ENCODE measurements at places on chromosomes 6 and 20.

- no peak for DNase-seq
Observed at GRCh38 chr20:59578436-59579403, 25.6 kb upstream of the PHACTR3 start.

- DNase-seq, result no peak
Observed at GRCh38 chr6:39239527-39240154, 10.4 kb upstream of the KCNK5 start.

- DNase-seq, result no peak
Observed at GRCh38 chr6:106273087-106273486, 52.5 kb downstream of the ATG5 start.

DNA sequence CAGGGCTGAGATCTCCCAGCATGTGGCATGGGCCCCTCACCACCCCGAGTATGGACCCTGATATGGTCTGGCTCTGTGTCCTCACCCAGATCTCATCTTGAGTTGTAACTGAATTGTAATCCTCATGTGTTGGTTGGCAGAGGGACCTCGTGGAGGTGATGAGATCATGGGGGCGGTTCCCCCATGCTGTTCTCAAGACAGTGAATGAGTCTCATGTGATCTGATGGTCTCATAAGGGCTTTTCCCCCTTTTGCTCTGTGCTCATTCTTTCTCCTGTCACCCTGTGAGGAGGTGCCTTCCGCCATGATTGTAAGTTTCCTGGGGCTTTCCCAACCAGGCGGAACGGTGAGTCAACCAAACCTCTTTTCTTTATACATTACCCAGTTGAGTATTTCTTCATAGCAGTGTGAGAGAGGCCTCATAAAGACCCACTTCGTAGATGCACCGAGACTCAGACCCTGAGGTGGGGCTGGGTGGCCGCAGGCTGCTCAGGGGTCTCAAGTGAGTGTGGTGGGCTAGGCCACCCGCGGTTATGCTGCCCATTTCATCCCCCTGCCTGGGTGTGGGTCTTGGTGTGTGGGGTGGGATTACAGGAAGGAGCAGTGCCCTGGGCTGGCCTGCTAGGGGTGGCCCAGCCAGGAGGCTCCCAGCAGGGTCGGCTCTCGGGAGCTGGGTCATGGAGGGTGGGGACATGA is 26.2 kb upstream of the GATA5 start:
- no peak for DNase-seq

- DNase-seq, result no peak
Observed at GRCh38 chr6:125346926-125347563, 45.3 kb upstream of the HDDC2 start.

GRCh38 chr6:39958947-39959346 is 24.7 kb upstream of the MOCS1 start:
- no peak for DNase-seq

DNA sequence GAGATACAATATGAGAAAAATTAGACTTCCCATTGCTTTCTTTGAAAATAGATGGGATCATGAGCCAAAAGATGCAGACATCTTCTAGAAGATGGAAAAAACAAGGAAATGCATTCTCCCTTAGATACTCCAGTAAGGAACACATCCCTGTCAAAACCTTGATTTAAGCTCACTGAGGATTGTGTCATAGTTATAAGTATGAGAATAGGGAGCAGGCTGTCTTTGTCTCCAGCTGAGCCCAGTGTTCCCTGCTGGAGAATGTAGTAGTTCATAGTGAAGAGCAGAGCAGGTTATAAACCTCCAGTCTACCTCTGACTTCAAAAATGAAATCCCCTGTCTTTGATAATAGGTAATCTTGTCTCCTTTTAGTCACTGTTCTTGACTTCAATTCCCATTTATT is 589.9 kb downstream of the PHF3 start:
- no peak for DNase-seq

DNA sequence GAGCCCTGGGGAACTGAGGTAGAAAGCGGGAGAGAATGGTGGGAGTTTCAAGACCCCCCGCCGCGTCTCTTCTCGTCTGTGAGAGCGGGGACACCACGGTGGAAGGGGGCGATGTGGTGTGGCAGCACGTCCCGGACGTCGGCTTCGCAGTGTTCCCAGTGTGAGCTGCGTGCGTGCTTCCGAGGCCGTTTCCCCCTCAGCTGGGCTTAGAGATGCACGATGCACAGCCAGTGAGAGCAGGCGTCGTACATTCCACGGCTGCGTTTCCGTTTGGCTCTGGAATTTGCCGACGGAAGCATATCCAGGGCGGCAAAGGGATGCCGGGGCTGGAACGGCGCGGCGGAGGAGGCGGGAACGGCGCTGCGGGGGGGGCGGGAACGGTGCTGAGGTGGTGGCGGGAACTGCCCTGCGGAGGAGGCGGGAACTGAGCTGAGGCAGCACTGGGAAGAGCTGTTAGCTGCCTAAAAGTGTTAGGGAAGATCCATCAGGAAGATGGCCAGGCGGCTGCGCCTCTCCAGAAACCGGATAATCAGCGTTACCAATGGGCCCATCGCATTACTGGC is 37.7 kb downstream of the KIF25 start:
- no peak for DNase-seq

GRCh38 chr6:105867821-105868220 is 218.3 kb upstream of the PRDM1 start:
- DNase-seq, result no peak

DNA sequence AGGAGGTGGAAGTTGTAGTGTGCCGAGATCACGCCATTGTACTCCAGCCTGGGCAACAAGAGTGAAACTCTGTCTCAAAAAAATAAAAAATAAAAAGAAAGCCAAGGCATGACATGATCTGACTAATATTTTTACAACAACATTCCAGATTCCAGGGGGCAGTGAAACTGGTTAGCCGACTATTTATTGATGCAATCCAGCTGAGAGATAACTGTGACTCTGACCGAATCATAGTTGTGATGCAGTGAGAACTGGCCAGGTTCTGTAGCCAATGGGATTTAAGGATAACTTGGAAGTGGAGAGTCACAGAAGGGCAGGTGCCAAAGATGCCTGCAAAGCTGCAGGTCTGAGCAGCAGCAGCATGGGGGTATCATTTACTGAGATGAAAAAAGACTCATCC is 82.9 kb upstream of the TSHZ2 start:
- no peak for DNase-seq

GRCh38 chr6:85660181-85660611 is 17.5 kb upstream of the SYNCRIP start:
- DNase-seq, result no peak

- DNase-seq, result no peak
Observed at GRCh38 chr6:148866657-148867268, 119.9 kb downstream of the UST start.

- DNase-seq, result no peak
Observed at GRCh38 chr20:25246182-25246999, 1.5 kb upstream of the PYGB start.

DNA sequence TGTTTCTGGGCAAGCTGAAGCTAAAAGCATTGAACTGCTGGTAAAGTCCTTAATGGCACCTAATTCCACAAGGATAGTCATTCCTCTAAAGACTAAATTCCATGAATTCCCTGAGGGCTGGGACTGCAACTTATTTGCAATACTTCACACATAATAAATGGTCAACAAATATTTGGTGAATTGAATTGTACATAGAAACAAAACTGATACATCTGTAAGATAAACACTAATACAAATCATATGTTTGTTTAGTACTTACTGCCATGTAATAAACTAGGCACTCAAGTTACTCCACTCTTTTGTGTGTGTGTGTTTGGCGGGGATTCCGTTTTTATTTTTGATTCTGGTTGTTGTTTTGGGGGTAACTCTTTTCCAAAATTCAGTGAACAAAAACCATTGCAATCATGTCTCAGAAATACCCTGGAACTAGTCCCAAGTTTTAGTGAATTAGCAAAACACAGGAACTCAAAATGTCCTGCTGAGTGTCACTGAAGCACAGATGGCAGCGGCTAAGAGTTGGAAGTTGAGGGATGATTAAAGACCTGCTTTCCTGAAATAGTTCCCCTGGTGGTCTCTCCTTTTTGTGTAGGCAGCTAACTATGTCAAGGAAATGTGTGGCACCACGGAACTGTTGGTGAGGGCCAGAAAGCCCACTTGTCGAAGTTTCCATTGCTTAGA is 74.8 kb upstream of the SNRPB2 start:
- no peak for DNase-seq

GRCh38 chr20:50252701-50253100 is 62.1 kb downstream of the CEBPB start:
- DNase-seq, result no peak

DNA sequence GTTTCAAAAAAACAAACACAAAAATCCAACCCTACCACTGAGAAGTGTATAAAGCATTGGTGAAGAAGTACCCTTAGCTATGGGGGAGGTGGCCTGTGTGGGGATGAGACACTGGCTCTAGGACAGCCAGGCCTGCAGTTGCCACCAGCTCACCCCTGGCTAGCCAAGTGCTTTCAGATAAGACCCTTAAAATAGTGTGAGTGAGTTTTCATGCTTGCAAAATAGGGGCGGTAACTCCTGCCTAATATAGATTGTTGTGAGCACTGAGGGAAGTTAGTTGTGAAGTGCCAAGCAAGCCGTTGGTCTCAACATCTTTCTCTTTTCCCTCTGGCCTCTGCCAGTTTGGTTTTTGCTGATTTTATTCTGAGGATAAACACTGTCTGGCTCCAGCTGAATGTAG is 11.3 kb downstream of the PPP1R3G start:
- DNase-seq, result no peak

DNA sequence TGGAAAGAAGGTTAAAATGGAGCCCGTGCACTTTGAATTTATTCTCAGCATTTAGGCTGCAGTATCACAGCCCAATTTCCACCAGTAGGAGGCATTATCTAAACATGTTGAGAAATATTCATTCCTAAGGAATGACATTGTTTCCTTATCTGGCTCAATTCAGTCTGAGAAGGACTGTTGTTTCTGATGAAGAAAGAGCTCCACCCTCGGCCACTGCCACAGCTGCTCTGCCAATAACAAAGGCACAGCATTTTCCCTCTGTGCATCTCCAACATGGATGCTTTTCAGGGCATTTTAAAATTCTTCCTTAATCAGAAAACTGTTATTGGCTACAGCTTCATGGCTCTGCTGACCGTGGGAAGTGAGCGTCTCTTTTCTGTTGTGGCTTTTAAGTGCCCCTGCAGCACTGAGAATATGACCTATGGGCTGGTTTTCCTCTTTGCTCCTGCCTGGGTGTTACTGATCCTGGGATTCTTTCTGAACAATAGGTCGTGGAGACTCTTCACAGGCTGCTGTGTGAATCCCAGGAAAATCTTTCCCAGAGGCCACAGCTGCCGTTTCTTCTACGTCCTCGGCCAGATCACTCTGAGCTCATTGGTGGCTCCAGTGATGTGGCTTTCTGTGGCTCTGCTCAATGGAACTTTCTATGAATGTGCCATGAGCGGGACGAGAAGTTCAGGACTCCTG is at the start of gene CALHM5:
Gene CALHM5 (plus strand): TSS at position 216 of the 687 bp plus-strand sequence. CDS start 58 bp downstream, at position 274.
- DNase-seq, result no peak

DNA sequence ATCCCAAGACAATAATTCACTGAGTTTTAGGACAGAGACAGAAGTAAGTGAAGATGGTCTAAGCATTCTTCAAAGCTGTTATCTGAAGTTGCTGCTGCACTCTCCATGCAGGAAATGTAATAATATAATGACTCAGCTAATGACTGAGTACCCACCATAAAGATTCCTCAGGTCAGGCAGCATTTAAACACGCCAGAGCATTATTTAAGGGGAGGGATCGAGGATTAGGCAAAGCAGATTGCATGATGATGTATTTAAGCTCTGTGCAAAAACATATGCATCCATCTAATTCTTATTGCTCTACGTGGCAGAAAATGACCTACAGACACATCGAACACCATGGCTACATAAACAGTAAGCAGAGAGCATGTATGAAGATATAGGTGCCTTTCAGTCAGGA is 216.4 kb downstream of the UNC5CL start:
- no peak for DNase-seq

DNA sequence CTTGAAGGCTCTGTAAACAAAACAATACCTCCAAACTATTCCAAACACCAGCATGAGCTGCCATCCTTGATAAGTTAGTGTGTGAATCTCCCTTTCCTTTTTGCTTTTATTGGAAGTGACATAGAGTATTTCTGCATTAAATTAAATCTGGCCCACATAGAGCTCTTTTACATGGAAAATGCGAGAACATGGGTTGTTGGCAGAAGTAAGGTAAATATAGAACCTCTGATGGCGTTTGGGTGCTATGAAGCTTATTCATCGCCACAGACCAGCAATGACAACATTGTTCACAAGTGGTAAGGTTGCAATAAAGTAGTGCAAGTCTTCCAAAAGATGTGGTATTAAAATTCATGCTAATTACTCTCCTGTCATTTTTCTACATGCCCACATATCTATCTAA is 445.8 kb upstream of the JAG1 start:
- DNase-seq, result no peak

- no peak for DNase-seq
Observed at GRCh38 chr6:163776906-163777686, 362.6 kb downstream of the QKI start.

DNA sequence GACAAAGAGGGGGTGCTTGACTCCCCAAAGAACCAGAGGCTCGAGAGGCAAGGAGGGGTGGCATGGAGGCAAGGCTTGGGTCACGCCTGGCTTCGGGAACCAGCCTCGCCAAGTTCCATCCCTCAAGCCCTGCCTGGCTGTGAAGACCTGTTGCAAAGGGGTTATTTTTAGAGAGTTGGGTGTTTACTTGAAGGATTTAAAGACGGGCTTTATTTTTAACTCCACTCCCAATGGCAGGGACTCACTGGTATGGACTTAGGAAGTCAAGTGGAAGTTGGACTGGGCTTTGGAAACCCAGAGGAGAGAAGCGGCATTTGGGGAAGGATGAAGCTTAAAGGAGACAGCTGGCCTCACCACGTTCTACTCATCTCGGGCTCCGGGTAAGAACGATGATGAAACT is 43.1 kb downstream of the JPH2 start:
- DNase-seq, result no peak

DNA sequence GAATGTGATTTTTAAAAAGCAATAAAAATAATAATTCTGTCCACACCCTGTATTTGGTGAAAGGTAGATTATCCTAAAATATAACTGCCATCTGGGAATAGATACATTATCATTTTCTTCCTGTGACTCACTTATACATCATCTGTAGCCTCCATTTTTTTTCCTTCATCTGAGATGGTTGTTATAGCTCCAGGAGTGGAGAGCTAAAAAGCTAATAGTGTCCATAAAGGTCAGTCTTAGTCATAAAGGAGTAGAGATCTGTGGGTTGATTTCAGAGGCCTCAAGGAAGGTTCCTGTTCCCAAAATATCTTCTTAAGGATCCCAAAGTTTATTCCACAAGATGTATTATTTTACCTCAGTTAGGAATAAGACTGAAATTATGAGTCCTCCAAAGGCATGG is 41.1 kb downstream of the FBXO5 start:
- no peak for DNase-seq

DNA sequence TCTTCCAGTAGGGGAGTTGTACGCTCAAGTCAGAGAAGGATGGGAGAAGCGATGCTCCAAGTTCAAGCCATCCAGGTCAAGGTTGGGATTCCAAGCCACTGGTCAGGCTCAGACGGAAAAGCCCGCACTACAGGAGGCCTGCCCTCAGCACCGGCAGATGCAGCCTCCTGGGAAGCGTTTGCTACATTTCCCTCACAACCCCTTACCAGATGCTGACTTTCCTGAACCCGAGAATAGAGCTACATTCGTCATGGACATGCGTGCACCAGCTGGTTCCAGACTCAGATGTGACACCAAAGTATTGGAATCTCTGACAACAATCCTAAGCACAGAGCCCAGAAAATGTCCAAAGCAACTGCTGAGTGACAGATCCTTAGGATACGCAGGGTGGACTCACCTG is 174.8 kb downstream of the SASH1 start:
- no peak for DNase-seq

All from cortex of kidney (tissue), 1 donor.